ENCODE measurements at places on chromosomes 16 and 17. TPM values are rescaled to one million over a fixed set of nuclear protein-coding genes. Genes with fewer than 3 reads are reported as not detected.

The NTN1 gene
- 0.86 TPM for total RNA-seq

The GSDMA gene
- not detected for total RNA-seq

GRCh38 chr17:81337476-81337879, 42.4 kb upstream of the SLC38A10 start:
- no peaks in the 10 kb centered on the region for H3K27me3 ChIP-seq
- peaks cover 67% of the 10 kb centered on the region for H3K4me1 ChIP-seq
- DNase-seq: no peak
- no peak overlapping the region for H3K27ac ChIP-seq

The TPPP3 gene
- 0.39 TPM for total RNA-seq

The CCDC154 gene
- 0.88 TPM for total RNA-seq

The SDK2 gene
- total RNA-seq: 0.09 TPM

The WSB1 gene
- 157 TPM for total RNA-seq

Data from Caco-2 (cell line).